CD4-positive, alpha-beta T cell treated with Interleukin-21 for 1 hour (primary cell): ENCODE measurements at places on chromosomes 3 and 15.
A peak's percentile ranks its signal among the peaks of the same experiment; 100 is the strongest.

DNA sequence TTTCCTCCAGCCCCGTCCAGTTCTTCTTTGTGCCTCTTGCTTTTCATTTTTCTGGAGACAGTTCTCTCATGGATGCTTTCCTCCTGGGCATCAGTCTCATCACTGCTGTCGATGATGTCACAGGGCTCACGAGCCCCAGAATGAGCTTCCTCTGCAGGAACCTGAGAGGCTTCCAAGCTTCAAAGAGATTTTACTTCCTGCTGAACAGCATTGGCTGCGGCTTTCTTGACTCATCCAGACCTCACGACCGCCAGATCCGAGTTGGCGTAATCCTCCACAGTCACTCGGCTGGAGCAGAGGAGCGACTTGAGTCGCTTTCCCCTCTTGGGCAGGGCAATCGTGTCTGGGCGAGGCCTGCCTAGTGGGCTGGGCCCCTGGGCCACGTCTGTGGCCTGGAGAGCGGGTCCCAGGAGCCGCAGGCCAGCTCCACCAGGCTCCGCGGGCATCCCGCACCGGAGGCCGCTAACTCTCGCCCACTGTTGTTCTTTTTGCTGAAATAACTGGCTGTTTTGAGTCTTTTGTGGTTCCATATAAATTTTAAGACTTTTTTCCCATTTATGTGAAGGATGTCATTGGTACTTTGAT lies 20.8 kb upstream of the FAN1 start:
- DNase-seq: no peak

DNA sequence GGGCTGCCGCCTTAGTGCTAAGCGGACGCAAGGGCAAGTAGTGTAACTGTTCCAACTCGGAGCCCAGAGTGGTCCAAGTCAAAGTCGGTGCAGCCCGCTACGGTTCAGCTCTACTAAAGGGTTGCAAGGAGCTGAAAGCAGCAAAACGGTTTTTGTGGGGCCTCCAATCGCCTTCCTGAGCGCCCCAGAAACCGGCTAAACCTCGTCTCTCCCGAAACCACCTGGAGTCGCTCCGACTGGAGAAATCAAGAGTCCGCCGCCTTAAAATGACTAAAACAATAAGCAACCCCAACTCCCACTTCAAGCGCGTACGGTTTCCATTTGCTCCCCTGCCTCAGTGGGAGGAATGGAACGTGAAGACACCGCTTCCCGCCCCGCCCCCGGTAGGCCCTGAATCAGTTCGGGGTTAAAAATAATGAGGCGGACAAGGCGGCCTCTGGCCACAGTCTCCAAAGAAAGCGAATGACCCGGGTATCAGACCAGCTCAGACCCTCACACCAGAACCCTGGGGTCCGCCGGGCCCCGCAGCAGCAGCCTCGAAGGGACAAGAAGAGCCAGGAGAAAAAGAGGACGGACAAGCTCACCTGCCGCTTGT lies 401 bp downstream of the SEC11A start:
- peak; percentile 26 for DNase-seq

DNA sequence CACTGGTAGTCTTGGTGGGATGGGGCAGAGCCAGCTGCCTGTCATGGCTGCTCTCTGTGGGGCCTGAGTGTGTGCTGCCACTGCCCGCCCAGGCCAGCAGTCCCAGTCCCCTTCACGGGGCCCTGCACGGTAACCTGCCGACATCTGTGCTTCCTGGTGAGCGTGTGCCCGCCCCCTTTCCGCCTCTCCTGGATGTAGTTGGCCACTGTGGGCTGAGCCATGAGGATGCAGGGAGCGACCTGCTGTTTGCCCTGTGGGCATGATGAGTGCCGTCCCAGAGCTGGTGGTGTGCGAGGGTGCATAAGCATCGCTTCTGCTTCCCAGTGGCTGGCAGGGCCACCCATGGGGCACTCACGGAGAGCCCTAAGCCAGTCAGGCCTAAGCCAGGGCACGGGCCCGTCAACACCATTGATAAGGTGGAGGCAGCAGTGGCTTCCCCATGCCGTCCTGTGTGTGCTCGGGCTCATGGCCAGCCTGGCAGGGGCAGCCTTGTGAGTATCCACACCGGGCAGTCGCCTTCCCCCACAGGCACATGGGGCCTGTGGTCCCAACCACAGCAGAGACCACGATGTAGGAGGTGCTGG lies 14.6 kb downstream of the PLXNA1 start:
- no peak for DNase-seq

GRCh38 chr3:29280404-29281093 lies at the start of gene RBMS3:
RBMS3 (plus strand) TSS chr3:29281071.
- DNase-seq: peak; percentile 10

DNA sequence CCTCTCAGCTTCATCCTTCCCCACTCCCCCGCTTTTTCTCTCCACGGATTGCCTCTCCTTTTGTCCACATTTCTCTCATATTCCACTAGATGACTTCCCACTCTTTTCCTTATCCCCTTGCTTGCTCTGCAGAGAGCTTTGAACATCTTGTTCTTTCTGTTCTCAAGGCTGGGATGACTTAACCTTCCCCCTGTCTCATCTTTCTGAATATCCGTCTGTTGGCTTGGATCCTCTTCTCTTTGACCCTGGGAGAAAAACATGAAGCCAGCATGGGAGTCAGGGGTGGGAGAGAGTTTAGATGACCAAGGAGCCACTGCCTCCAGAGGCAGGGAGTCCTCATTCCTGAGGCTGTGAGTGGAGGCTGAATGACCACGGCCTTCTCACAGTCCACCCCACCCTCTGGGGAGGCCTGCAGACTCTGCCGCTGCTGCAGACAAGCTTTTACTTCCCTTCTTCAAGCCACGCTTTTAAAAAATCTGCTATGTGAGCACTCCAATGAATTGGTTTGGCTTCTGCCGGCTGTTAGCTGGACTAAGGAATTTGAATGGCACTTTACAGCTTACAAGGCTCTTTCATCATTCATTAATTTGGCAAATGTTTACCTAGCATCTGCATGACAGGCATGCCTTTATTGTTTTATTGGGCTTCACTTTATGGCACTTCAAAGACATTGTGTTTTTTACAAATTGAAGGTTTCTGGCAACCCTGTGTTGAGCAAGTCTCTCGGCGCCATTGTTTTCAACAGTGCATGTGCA lies 111.6 kb upstream of the SLC6A6 start:
- no peak for DNase-seq

GRCh38 chr15:70856884-70857561 lies 3.1 kb upstream of the LARP6 start:
- no peak for DNase-seq

DNA sequence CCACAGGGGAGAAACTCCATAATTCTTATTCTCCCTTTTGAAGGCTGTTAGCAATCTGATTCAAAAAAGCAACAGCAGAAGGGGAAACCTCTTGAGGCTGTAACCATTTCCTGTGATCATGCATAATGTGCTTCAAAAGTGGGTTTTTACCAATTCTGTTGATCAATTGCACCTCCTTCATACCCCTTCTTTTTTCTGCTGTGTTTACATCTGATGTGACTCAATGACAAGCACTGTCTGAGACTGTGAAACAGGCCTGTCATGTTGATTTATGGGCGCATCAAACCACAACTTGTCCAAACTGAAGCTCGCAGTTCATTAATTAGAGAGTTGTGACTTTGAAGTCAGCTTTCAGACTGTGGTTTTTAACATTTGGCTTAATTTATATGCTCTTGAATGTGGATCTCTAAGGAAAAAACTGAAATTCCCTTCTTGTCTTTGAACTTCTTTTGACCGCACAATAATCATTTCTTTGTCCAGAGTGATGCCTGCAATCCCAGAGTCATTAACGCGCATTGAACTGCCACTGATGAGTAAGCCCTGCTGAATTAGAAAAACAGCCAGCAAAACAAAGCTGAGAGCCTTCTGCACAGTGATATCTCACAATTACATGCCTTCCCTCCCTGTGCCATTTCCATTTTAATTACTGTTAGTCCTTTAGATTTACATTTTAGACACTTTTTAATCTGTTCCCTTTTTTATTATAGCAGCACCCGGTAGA lies 532.8 kb downstream of the FOXP1 start:
- DNase-seq: peak; percentile 70

DNA sequence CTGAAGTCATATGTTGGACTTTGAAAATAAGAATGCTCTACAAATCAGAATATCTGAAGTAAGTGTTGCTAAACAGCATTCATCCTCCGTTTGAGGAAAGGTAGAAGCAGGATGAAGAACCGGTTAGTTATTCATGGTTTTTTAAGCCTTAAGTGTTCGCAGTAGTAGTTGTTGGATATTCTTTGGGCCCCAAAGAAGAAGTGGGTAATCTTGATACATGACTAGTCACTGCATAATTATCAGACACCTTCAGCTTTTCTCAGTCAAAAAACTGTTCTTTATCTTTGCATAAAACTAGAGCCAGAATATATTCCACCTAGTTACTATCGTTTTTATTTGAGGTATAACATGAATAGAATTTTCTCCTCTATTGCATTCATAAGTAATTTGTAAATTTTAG lies 13.8 kb downstream of the RAB5A start:
- DNase-seq: no peak

DNA sequence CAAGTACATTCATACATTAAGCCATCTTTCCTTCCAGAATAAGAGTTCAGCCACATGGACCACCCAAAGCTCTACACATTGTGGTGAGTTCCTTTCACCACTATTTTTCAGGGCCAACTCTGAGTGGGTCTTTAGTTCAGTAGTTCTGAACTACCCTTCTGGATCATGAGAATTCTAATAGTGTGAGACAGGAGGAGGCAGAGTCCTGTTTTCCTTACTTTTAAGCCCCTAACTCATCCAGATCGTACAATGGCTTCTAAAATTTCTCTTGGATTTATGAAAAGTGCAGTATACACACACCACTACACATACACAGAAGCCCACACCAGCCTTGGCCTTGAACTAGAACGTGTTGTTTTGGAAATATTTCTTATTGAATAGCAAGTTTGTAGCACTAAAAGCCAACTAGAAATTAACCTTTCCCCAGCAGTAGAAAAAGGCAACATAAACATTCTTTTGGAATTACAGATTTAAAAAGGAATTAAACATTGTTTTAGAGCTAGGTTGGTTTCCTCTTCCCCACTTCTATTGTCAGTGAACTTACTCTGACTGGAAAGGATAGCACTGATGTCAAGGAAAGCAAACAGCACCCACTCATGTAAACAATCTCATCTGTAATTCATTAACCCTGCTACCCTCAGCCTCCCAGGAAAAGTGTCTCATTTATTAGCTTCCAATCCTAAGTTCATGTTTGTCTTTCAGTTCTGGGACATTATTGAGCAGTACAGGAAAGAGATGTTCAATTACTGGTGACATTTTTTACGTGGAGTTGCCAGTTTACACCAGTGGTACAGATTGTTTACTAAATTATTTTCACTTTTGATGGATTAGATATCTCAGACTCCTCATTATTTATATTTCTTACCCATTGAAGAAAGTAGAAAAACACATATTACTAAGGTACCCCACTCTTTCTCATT lies 95.7 kb upstream of the AGTR1 start:
- DNase-seq: no peak

GRCh38 chr3:124984754-124985153 lies 50.2 kb upstream of the MUC13 start:
- DNase-seq: no peak

DNA sequence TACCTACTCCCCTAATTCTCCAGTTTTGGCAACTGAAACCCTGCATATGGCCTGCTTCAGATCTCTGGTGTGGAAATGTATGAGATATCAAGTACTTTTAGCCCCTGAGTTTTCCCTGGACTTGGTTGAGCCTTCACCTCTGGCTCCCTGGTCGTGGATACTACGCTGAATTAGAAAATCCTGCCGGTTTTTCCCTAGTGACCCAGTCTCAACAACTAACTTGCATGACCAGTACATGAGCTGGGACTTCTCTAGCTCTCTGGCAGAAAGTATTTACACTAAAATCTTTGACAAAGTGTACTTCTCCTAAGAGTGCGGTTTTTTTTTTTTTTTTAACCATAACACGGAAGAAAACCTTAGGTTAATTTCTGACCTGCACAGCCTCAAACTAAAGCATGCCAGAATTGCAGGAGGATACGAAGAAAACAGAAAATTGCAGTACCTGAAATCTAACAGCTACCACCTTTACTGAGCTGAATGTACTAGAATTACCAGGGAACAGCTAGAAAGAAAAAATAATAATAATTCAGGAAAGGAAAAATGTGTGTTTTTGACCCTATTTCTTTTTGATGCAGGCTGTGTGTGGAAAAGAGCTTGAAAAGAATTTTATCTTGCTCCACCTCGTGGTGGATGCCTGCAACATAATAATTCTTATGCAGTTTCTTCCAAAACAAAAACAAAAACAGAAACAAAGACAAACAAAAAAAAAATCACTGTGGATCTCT lies 165.6 kb downstream of the GMNC start:
- no peak for DNase-seq

DNA sequence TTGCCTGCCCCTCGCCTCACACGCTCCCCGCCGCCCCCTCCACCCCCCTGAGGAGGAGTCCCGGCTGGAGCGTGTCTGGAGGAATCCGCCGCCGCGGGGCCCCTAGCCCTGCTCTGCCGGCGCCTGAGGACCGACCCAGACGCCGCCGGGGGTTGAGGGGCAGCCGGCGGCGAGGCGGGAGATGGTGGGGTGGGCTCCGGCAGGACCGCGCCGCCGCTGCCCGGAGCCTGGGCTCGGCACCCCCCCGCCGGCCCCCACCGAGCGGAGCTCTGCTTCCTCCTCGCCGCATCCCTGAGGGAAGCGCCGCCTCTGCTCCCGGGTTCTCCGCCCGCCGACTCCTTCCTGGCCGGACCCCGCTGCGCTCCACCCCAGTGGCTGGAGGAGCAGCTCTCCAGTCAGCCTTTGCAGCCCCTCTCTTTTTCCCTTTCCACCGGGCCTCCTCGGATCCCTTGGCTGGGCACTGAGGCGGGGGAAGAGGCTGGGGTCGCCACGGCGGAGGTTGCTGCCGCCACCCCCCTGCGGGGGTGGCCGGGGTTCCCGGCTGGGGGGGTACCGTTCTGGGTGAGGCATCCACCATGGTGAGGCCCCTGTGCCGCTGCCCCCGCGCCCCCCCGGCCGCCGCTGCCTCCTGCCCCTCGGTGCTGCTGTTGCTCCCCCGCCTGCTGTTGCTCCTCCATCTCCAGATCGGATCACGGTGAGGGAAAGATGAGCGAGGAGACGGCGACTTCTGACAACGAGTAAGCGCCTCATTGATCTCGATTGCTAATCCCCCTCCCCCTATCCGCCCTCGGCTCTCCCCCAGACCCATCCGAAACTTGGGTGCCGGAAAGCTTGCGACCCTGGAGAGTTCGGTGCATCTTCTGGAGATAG lies at the start of gene SPRED1:
Gene SPRED1 (plus strand): TSS at position 356 of the 870 bp plus-strand sequence. CDS start 350 bp downstream, at position 706.
- peak; percentile 10 for DNase-seq

- DNase-seq: no peak
These were observed 24.8 kb downstream of the GABRA5 start for GRCh38 chr15:26891448-26892181.

- no peak for DNase-seq
These were observed 20.5 kb downstream of the IFT80 start for GRCh38 chr3:160378331-160379109.

GRCh38 chr15:24917431-24917830 lies 37.4 kb upstream of the SNRPN start:
- no peak for DNase-seq

DNA sequence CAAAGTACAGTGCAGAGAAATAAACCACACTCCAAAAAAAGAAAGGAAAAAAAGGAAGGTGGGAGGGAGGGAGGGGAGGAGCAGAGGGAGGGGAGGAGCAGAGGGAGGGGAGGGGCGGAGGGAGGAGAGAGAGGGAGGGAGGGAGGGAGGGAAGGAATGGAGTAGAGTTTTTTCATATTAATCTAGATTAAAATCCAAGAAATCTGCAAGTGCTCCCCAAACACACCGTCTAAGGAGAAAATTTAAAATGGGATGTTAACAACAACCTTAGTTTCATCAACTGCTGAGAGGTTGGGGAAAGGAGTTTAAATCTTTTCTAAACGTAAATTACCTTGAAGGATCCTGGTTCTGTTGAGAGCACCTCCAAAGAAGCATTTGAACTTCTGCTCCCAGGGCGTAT lies 6.6 kb downstream of the FSIP1 start:
- no peak for DNase-seq

- DNase-seq: no peak
These were observed 153.1 kb downstream of the GMNC start for GRCh38 chr3:190709351-190709773.
